ENCODE measurements at places on chromosomes 11 and 22. TPM values are rescaled to one million over a fixed set of nuclear protein-coding genes. Genes with fewer than 3 reads are reported as not detected.

Gene FAM227A
- 2.1 TPM for total RNA-seq

Gene FOLR3
- not detected for total RNA-seq

Gene PATE2
- 0.09 TPM for total RNA-seq

Gene ART1
- total RNA-seq, result not detected

Gene TOM1
- 18.6 TPM for total RNA-seq

Gene YWHAH
- total RNA-seq, result 121 TPM

Data from endothelial cell of coronary artery (primary cell).